ENCODE measurements at places on chromosomes 13 and 19.

DNA sequence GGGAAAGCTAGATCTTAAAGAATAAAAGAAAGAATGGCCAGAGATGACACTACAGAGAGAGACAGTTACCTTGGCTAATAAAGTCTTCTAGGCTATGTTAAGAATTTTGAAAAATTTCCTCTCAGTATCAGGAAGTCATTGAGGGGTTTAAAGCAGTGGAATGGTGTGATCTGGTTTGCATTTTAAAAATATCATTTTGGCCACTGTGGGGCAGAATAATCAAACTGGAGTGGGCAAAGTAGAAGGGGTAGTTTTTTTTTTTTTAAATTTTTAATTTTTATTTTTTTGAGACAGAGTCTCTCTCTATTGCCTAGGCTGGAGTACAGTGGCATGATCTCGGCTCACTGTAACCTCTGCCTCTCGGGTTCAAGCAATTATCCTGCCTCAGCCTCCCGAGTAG, 4.4 kb upstream of the CNMD start:
- no peak for DNase-seq

DNA sequence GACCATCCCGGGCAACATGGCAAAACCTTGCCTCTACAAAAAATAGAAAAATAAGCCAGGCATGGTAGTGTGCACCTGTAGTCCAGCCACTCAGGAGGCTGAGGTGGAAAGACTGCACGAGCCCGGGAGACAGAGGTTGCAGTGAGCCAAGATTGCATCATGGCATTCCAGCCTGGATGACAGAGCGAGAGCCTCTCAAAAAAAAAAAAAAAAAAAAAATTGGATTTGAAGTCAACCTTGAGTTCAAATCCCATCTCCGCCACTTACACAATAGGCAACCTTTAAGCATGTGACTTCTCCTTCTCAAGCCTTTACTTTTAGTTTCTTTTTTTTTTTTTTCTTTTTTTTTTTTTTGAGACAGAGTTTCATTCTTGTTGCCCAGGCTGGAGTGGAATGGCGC, 12.0 kb downstream of the KASH5 start:
- no peak for DNase-seq

- no peak for DNase-seq
Observed at GRCh38 chr19:44202470-44202869, 9.9 kb upstream of the ZNF227 start.

DNA sequence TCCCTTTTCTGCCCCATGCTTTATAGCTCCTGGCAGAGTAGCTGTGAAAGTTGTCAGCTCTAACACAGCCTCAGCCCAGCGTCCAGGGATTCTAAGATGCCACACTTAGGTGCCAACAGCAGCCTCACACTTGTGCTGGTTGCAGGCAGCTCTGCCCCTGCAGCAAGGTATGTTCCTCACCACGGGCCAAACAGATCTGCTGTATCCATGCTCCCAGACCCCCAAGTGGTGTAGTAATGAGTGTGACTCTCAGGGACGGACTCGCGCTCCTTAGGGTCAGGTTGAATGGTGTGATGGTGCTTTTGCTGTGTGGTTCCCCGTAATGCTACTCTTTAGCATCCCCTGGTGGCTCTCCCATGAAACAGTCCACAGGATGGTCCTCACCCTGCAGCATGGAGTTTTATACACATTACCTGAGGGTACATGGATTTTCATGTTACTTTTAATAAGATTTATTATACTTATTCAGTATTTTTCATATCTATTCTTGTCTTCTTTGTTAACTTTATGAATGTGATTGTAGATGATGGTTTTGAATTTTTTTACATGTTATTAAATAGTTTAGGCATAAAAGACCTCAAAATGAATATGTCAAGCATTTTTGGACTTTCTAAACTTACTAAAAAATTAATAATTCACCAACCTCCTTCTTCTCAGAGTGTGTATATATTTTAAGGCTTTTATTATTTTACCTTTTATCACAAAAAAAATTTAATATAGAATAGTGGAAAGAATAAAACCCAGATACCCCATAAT, 232.5 kb downstream of the SLC7A1 start:
- DNase-seq, result no peak

GRCh38 chr19:1111641-1112267, 8.0 kb downstream of the GPX4 start:
- no peak for DNase-seq

GRCh38 chr13:45120967-45121831, 889 bp downstream of the GTF2F2 start:
- DNase-seq, result no peak
